ENCODE measurements at places on chromosomes 1 and 21.

- no peak for DNase-seq
Measured at GRCh38 chr1:100624886-100625610, 87.1 kb downstream of the GPR88 start.

DNA sequence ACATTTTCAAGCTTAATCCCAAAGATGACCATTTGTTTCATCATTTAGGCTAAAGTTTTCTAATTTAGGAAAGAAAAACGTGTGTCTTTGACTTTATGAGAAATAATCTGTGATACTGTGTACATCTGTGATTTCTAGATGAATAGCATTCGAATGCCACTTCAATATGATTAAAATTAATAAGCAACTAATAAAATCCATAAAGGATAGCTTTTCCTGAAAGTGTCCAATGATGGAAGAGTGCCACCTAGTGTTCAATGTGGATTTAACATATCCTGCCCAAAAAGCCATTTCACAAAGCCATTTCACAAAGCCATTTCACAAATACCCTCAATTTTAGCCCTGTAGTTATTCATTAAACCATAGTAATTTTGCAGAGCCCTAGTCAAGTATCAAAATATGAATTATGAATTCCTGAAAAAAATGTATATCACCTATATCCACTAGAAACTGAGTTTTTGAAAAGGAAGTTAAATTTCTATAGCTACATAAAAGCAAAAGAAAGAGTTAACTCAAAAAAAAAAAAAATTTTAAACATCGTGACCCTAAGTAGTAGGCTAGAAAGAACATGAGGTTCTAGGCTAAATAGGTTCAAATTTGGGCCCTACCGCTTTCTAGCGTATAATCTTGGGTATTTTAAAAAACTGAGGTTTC, 19.1 kb downstream of the NME7 start:
- no peak for DNase-seq

DNA sequence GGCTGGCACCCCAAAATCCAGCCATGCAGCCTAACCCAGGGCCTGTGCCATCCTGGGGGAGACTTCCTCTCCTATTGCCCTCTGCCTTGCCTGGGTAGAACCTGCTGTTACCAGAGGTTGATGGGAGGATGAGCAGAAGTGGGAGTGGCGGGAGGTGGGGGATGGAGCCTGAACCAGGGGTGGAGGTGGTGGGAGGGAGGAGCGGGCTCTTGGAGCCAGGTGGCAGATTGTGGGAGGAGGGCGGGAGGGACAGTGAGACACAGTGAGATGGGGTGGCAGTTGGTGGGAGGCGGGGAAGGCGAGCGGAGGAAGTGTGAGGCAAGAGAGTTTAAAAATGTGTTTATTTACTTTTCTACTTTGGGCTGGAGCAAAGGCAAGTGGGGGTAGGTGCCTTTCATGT, 87.3 kb downstream of the KCNJ6 start:
- DNase-seq: no peak

DNA sequence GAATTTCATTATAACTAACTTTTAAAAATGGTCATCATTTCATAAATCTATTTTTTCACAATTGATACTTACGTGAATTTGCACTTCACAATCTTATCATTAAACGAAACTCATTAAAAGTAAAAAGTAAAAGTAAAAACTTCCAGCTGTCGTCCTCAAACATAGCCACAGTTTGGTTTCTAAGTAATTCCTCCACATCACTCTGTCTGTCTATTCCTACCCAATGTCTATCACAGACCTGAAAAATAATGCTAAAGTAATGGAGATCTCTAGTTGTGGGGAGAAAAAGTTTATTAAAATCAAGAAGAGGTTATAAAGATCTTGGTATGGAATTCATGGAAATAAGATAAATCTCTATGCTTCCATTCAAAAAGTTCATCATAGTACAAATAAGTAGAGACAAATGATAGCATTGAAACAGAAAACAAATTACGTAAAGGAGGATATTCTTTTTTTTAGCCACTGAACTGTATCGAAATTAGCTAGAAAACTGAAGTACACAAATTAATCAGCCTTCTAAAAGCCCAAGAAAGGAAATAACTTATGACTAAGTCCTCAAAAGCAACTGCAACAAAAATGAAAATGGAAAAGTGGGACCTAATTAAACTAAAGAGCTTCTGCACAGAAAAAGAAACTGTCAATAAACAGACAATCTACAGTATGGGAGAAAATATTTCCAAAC, 148.6 kb downstream of the TIAM1 start:
- no peak for DNase-seq

DNA sequence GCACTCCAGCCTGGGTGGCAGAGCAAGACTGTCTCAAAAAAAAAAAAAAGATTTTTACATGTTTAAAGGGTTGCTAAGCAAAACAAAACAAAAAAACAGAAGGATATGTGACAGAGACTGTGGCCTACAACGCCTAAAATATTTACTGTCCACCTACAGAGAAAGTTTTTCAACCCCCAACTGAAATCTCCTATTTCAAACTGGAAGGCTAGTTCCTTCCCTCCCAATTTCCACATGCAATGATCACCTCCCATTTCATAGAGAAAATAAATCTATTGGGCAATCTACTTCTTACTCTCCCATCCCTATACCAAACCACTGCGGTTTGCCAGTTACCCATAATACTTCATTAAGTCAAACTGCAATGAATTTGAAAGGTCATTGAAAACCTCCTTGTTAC, 74.2 kb downstream of the ST3GAL3 start:
- DNase-seq: no peak

DNA sequence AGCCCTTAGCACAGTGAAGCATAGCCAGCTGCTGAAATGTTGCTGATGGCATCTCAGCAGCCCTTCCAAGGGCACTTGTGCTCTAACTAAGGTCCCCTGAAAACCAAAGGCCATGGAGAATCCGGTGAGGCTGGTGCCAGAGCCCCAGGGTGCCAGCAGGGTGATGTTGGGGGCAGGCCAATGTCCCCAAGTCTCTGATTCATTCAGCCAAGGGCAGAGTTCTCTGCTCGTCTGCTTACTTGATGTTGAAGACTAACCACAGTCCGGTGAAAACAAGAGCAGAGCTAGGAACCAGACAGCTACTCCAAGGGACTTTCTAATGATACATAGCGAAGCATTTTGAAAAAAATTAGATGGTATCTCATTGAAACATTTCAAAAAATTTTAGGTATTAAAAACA, 149.8 kb downstream of the ZZZ3 start:
- no peak for DNase-seq

DNA sequence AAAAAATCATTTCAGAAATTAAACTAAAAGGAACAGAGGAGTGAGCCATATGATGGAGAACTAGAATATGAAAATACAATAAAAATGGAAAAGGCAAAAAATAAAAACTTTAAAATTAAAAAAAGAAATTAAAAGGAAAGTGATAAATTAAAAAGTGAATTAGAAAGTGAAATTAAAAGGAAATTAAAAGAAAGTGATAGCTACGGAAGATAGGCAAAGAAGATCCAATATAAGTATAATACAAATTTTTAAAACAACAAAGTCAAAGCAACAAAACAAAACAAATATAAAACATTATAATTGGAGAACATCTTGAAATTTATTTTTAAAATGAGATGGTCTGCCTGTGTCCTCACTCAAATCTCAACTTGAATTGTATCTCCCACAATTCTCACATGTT, 165.8 kb downstream of the GPATCH2 start:
- no peak for DNase-seq

GRCh38 chr1:92786111-92786901, 1.4 kb upstream of the EVI5 start:
- no peak for DNase-seq

- no peak for DNase-seq
Measured at GRCh38 chr21:38410466-38410865, 87.8 kb downstream of the ERG start.

- DNase-seq: no peak
Measured at GRCh38 chr1:9180111-9180819, 51.4 kb upstream of the GPR157 start.

GRCh38 chr1:30271401-30272276, 451.7 kb downstream of the MATN1 start:
- no peak for DNase-seq

- DNase-seq: no peak
Measured at GRCh38 chr1:202648605-202649226, 61.5 kb downstream of the SYT2 start.

DNA sequence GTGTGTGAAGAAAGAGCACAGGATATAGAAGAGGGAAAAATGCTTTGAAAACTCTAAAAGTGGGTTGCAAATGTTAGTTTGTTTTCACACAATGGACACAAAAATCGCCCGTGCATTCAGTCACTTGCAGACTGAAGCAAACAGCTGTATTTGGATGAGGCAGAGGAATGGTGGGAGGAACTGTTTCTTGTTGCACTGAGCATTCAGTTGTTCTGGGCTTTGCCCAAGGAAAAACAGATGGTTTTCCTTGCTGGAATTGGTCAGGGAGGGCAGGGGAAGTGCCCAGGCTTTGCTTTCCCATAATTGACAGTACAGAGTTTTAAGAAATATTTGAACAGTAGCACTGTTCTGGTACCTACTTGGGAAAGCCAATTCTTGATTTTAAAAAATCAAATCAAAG, 19.5 kb upstream of the WARS2 start:
- DNase-seq: no peak

GRCh38 chr1:15830258-15830657, 17.2 kb upstream of the SPEN start:
- no peak for DNase-seq

DNA sequence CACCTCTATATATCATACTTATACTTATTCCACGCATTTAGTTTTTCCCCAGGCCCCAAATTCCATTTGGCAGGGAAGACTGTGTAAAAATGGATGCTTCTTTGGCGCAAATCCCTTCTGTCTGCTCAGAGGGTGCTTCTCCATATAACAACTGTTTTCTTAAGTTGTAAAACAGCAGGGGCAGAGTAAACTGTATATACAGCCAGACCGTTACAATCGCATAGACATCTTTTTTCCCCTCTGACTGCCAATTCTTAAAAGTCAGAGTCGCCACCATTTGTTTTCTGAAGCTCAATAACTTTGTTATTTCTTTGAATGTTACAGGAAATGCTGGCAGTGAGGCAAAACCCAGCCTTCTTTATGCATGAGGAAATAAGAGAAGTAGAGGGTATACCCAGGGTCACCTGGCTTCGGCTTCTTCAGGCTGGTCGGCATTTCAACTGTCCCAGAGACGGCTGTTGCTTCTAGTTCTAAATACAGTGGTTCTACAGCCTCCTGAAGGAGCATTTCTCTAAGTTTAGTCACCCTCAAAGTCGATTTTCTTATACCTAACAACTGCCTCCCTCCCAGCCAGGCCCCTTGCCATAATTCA, 188.4 kb downstream of the CLIC6 start:
- no peak for DNase-seq

DNA sequence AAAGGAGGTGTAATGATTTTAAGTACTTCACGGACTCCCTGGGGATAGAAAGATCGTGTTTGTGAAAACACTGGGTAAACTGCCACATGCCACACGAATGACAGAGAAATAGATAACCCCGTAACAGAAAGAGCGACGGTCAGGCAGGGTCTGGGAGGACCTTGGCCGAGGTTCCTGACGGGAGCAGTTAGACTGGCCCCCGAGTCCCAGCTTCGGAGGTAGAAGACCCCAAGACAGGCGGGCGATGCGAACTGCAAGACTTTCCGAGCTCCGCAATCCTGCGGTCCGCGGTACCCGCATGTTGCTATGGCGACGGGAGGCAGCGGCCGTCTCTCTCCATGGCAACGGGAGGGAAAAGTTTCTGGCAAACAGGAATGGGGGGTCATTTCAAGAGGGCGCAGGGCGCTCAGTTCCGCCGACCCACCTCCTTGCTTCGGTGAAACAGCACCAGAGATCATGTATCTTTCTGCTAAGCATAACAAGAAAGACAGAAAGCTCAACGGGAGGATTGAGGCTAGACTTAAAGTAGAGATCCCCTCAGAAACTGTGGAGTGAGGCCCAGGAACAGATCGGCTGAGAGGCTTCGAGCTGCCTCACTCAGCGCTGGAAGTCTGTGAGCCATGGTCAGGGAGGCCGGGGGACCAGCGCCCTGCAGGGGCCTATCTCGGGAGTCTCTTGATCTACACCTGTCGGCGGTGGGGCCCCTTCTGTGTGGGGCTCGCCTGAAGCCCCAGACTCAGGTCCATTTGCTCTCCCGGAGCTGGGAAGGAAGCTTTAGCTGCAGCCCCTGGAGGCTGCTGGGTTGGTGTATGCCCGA, 685 bp upstream of the SYT6 start:
- no peak for DNase-seq

DNA sequence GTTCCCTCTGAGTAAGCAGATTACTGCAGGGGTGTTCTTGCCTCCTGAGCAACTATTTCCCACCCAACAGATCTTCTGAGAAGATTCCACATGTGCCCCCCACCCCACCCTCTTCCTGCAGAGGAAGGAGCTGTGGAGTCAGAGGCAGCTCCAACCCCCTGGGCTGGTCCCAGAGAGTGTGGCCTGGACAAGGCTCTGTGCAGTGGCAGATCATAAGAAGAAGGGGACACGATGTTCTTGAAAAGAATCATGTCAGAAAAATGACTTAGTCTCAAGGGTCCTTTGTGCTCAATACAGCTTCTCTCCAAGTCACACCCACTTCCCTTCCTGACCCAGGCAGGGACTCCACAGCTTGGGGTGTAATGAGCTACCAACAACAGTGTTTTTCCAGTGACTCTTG, 95.2 kb downstream of the SYF2 start:
- DNase-seq: no peak

GRCh38 chr1:218852527-218852926, 321.2 kb upstream of the LYPLAL1 start:
- DNase-seq: no peak

DNA sequence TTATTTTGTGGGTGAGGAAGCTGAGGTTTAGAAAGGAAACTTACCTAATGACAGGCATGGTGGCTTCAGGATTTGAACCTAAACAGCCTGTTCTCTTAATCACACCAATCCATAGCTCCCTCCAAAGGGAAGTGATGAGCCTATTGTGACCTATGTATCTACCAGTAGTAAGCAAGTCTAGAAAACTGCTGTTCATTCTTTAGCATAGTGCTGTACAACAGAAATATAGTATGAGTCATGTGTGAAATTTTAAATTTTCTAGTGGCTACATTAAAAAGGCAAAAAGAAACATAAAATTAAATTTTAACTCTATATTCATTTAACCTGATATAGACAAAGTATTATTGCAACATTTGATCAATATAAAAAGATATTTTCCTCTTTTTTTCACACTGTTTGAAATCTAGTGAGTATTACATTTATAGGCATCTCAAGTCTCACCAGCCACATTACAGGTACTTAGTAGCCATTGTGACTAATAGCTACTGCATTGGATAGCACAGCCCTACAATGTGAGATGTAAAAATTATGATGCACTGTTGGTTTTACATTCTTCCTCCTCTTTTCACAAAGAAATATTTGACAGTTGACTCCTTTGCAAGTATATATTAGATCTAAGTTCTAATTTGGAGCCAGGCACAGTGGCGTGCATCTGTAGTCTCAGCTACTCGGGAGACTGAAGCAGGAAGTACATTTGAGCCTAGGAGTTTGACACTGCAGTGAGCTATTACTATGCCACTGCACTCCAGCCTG, 16.6 kb downstream of the IPO9 start:
- DNase-seq: no peak

GRCh38 chr21:44946254-44947041, 6.6 kb downstream of the SLX9 start:
- DNase-seq: no peak

- no peak for DNase-seq
Measured at GRCh38 chr1:242199776-242200458, 201.0 kb upstream of the MAP1LC3C start.
